SW480 (cell line): ENCODE measurements at places on chromosomes 4 and X.

DNA sequence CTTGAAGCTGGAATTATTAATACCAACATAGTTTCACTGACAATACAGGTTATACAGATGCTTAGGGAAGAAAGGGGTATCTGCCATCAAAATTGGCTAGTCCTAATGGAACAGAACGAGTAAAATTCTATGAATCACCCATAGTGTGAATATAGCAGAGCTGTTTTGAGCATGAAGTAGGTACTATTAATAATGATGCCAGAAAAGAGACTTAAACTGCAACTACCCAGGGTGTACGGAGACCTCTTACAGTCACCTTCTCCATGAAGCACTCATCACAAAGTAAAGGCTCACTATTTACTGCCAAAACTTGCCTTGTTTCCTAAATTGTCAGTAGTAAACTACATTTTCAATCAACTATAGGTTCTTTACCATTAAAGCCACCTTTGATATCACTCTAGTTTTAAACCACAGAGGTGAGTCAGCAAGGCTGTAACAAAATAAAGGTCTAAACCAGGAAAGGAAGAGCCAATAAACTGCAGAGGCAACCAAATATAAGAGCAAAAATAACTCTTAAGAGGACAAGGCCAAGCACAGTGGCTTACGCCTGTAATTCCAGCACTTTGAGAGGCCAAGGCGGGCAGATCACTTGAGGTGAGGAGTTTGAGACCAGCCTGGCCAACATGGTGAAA lies 114.4 kb downstream of the FRYL start:
- peak; percentile 54 for DNase-seq

DNA sequence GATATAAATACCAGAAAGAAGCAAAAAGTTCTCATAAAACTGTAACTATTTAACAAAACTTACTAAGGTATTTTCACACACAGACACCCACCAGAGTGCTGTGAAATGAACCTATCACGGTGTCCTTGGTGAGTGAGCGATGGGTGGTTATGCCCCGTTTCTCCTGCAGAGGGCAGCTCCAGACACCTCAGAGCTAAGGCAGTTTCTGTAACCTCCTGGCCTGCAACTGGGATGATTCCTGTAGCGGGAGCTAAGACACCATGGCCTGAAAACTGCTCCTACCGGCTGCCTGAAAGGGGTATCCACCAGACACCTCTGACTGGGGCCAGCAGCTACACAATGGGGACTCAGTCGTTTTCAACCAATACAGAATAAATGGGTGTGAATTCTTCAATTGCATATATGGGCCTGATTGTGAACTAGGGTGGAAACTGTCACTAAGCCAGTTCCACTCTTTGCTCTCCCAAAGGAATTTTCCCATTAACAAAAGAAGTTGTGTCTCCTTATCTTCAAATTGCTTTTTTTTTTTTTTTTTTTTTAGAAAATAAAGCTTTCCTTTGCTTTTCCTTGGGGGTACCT lies 2375.8 kb upstream of the TENM3 start:
- peak; percentile 44 for DNase-seq

DNA sequence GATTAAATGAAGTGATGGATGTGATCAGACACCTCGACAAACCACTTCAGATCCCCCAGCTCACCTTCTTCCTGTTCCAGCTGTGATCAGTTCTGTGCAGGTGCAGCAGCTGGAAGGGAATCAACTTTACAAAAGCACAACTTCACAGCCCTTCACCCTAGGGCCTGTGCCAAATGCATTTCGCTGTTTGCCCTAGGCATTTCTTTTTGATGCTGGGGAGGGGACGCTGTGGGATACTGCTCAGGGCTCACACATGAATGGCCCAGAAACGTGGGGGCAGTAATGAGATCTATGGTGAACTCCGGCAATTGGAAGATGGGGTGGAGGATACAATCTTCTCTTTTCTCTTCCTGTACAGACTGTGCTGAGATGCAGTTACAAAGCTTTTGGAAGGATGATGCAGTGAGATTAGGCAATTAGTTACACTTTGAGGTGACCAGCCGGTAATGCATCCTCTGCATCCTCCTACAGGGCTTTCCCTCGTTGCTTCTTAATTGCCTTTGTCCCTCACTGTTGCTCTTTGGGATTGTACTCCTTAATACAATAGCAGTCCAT lies 215.1 kb upstream of the PITX2 start:
- no peak for DNase-seq

GRCh38 chrX:46236411-46236810 lies 308.8 kb downstream of the ZNF674 start:
- DNase-seq, result no peak

DNA sequence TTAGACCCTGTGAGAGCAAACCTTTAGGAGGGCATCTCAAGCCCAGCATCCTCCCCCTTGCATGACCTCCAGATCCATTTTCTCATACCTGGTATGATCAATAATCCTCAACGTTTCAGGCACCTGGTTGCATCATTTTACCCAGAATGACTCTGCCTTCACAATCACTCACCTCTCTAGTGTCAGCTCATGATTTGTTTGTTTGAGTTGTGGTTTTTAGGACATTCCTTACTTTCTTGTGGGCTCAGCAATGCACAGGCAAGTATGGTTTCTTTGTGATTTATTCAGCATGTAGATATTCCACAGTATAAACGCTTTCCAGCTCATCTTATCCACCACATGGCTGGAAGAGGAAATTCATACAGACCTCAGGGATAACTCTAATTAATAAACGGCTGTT lies 93.6 kb upstream of the CPEB2 start:
- peak; percentile 89 for DNase-seq

GRCh38 chr4:155552180-155552579 lies 114.5 kb upstream of the GUCY1A1 start:
- no peak for DNase-seq

GRCh38 chr4:76624241-76624681 lies 189.2 kb downstream of the SHROOM3 start:
- no peak for DNase-seq

DNA sequence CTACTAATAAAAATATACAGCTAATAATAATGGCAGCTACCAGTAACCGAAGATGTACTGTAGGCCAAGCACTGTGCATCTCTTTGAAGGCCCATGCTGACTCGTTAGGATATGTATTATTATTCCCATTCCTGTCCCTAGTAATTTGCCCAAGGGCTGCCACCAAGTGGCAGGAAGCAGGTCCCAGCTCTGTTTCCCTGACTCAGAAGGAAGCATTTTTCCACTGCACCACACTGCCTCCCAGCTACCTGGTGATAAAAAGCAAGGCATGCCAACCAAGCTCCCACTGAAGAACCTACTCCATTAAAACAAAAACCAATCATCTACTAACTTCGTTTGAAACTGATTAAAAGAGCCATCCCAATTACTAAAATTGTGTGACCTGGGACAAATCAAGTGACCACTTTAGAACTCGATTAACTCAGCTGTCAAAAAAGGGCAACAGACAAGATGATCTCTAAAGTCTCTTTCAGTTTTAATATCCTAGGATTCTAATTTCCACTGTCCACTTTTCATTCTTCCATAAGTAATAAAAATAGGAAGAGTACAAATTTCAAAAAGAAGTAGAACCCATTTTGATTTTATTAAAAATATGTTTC lies 24.3 kb upstream of the PGM2 start:
- DNase-seq, result peak; percentile 84

DNA sequence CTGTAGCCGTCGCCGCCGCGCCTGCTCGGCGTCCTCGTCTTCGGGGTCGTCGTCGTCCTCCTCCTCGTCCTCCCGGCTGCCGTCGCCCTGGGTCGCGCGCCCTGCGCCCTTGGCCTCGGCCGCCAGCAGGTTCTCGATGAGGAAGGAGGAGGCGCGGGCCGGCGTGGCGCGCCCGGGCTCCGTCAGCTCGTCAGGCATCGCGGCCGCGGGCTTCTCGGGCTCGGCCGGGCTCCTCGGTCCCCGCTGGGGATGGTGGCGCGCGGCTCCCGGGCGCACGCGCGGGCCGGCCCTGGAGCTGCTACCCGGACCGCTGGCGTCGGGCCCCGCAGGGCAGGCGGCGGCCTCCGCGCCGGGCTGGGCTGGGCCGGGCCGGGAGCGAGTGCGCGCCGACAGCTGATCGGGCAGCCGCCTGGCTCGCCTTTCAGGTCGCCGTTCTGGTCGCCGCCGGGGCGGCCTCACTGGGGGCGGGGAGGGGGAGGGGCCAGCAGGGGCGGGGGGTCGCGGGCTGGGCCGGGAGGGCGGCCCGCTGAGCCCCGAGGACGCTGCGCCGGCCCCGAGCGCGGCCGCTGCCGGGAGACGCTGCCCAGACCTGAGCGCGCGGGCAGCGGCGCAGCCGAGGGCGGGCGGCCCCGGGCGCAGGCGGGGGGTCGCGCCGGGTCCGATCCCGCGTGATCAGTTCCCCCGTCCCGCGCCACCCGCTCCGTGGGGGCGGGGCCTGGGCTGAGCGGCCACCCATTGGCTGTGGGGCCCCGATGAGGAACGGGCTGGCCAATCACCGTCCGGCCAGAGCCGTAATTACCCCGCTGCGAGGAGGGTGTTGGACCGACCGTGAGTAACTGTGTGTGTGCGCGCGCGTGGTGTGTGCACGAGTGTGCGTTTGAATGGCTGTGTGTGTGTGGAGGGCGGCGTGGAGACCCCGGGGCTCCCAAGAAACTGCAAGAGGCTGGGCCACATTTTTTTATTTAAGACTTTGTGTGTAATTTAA lies at the start of gene HMX1:
TSS of gene HMX1 (minus strand) at position 423 of the 985 bp plus-strand sequence. CDS start at position 198, 225 bp downstream.
- no peak for DNase-seq

GRCh38 chr4:41169256-41169800 lies 45.0 kb downstream of the APBB2 start:
- no peak for DNase-seq

- DNase-seq, result no peak
These were observed 47.2 kb downstream of the UGT2B11 start for GRCh38 chr4:69167300-69167699.

- no peak for DNase-seq
These were observed 85.6 kb upstream of the NMU start for GRCh38 chr4:55721651-55722050.
